T-helper 9 cell (primary cell): ENCODE measurements at places on chromosomes 5 and 9.

DNA sequence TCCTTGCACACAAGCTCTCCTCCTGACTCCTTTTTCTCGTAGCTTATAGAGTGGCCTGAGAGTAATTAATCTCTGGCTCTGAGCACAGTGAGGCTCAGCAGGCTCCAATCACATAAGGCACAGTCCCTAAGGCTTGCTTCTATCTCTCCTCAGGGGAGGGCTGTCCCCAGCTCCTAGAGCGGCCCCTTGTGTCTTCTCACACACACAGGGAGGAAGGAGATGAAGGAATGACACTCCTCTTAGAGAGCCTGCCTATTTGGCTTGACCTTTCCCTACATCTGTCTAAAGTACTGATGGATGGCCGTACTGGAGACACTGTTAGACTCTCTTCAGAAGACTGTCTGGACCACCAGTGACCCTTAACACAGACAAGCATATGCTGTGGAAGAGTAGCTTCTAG, 12.9 kb downstream of the TAS2R1 start:
- no peak for DNase-seq

DNA sequence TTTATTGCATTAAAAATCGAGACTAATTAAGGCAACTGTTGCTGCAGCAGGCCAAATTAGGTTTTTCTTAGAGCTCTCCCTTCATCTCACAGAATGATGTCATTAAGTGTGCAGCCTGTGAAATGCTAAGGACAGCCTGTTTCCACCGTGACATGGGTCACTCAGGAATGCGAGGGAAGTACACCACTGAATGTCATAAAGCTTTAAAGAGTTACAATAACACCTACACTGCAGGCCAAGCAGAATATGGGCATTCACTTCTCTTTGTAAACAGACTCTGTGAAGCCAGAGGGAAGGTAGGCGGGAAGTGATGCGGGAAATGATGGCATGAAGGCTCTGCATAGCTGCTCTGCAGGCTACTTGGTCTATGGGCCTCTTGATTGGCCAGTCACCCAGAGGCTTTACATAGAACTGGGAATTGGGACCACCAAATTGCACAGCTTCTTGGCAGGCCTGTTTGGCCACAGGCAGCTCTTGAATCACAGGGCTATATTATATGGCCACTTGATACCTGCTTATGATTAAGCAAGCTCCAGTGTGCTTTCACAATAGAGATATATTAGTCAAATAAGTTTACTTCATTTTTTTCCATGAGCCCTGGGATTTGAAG, 28.4 kb upstream of the AOPEP start:
- DNase-seq: no peak

DNA sequence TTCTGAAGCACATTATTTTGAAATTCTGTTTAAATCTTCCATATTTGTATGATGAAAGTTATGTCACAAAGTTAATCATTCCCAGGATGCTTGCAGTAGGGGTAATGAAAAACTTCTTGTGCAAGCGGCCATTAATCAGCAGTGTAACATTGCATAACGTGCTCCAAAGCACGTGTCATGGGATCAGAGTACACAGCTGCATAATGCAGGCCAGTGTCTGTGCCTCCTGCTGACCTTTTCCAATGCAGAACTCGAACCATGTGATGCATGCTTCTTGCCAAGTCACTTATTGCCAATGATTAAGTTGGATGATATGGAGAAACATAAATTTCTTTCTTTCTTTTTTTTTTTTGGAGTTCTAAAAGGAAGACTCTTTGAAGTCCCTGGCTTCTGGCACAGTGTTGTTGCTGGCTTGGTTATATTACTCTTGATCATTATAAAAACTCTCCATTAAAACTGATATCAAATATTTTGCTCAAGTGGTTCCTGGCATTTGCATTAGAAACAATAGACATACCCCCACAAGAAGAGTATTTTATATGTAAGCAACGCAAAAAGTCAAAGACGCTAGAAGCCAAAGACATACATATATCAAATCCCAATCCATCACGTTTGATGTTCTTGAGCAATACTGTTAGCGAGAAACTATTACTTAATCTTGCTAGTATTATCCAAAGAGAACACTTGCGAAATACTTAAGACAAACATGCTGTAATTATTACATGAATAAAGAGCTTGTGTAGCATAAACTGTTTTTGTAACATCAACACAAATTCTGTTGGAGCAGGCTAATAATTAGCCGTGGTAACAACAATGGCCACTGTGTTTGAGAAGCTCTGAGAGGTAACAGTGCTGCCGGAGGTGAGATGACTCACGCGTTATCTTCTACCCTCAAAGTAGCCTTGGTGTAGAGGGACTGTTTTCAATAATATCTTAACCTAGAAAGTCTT, 164.2 kb downstream of the AUH start:
- no peak for DNase-seq

DNA sequence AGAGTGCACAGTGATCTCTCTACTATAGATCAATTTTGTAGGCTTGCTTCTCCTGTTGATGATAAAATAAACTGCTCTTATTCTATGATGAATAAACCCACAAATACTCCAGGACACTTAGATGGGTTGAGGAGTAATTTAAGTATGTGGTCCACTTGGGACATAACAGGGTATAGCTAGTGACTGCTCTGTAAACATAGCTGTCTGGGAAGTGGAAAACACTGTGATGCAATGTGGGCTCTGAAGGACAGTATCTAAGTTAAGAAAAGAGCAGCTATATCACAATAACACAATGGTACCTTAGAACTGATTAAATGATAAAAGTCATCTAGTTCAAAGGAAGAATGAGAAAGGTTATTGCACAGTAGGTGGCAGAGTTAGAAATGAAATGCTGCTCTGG, 294.3 kb upstream of the HAPLN1 start:
- DNase-seq: no peak

GRCh38 chr9:109497226-109498153, 617 bp downstream of the PTPN3 start:
- DNase-seq: no peak

DNA sequence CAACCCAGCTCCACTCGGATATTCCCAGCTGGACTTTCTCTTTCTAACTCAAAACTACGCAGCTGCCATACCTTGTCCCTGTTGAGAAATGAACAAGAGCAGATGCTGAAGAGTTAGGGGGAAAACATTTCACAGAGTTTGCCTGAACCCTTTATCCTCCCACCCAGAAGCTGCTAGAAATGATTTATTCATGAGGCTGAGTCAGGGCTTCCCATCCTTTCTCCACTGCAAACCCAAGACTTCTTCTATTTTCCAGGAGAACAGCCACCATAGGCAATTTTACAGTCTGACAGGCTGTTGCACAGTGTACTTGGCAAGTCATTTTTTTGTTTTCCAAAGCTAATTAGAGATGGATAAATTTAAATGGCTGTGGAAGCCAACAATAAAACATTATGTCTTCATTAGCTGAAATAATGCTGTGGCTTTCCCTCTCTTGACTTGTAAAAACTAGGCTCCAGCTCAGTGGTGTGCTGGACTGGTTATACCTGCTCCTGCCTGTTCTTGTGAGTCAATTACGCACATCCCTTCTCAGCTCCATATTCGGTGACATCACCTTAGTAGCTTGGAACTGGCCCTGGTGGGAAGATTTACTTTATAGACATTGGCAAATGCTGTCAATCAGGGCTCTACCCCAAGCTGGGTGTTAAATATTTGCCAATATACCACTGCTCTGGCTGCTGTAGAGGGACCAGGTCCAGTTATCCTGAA, 71.9 kb downstream of the KIF4B start:
- DNase-seq: no peak

- peak; percentile 34 for DNase-seq
These were observed 974 bp downstream of the CCDC69 start for GRCh38 chr5:151222790-151223446.

- no peak for DNase-seq
These were observed 388.3 kb downstream of the PLK2 start for GRCh38 chr5:58071566-58071965.
